ENCODE measurements at places on chromosomes 2 and 18. TPM values are rescaled to one million over a fixed set of nuclear protein-coding genes. Genes with fewer than 3 reads are reported as not detected.

Gene MRO
- 0.43 TPM for total RNA-seq

Gene SESTD1
- 42.5 TPM for total RNA-seq

Gene ACADL
- 0.65 TPM for total RNA-seq

Gene GRHL1
- total RNA-seq, result 0.78 TPM

Gene SLC9A4
- total RNA-seq, result not detected

Gene LOXHD1
- not detected for total RNA-seq

Gene TPO
- total RNA-seq, result not detected

Gene PASK
- total RNA-seq, result 3.7 TPM

Gene UGT1A9
- not detected for total RNA-seq

Gene ELOA2
- total RNA-seq, result not detected

Gene GYPC
- 77.5 TPM for total RNA-seq

Gene SERPINB5
- not detected for total RNA-seq

Gene MLPH
- total RNA-seq, result 0.65 TPM

Gene TRIM54
- total RNA-seq, result not detected

Gene MEP1B
- not detected for total RNA-seq

Gene LYPD6
- 0.52 TPM for total RNA-seq

Gene MARCHF4
- total RNA-seq, result 0.52 TPM

Gene SPP2
- total RNA-seq, result not detected

Gene KCNS3
- total RNA-seq, result 1.2 TPM

Gene CXCR2
- total RNA-seq, result not detected

Gene DGKD
- total RNA-seq, result 23.3 TPM

Gene HOXD11
- total RNA-seq, result 0.13 TPM

Gene CYP27A1
- total RNA-seq, result 54.0 TPM

Gene GPAT2
- total RNA-seq, result 0.76 TPM

Gene FRZB
- 1.4 TPM for total RNA-seq

Gene SERPINB4
- not detected for total RNA-seq

Gene UCN
- 1.4 TPM for total RNA-seq

Gene SIX3
- total RNA-seq, result not detected

Gene SERPINB3
- not detected for total RNA-seq

Gene UGT1A5
- not detected for total RNA-seq

Gene PROKR1
- total RNA-seq, result 0.11 TPM

Gene WDR35
- 23.0 TPM for total RNA-seq

Gene TANC1
- 31.6 TPM for total RNA-seq

Gene TUBB8B
- not detected for total RNA-seq

Gene PLGLB1
- total RNA-seq, result 2.2 TPM

Gene CHRNG
- not detected for total RNA-seq

Gene GALNT3
- total RNA-seq, result 1.2 TPM

Gene RAB17
- 0.52 TPM for total RNA-seq

Gene TMEFF2
- not detected for total RNA-seq

Gene DNER
- 1.7 TPM for total RNA-seq

Gene ECEL1
- not detected for total RNA-seq

Gene NPPC
- total RNA-seq, result not detected

Gene XPO1
- total RNA-seq, result 172 TPM
